ENCODE measurements at places on chromosomes 4 and X. TPM values are rescaled to one million over a fixed set of nuclear protein-coding genes. Genes with fewer than 3 reads are reported as not detected.

RBPJ gene
- 96.6 TPM for total RNA-seq

FREM3 gene
- not detected for total RNA-seq

RIBC1 gene
- 0.39 TPM for total RNA-seq

TMPRSS11B gene
- total RNA-seq: not detected

DACH2 gene
- total RNA-seq: not detected

SPANXA2 gene
- total RNA-seq: 0.68 TPM

DUSP21 gene
- not detected for total RNA-seq

VCX gene
- total RNA-seq: not detected

XAGE1A gene
- not detected for total RNA-seq

ELK1 gene
- total RNA-seq: 29.8 TPM

FGF5 gene
- total RNA-seq: 2.5 TPM

CENPVL1 gene
- total RNA-seq: not detected

ADAM29 gene
- not detected for total RNA-seq

TEX11 gene
- 41.4 TPM for total RNA-seq

JADE3 gene
- total RNA-seq: 5.0 TPM

KLHL34 gene
- not detected for total RNA-seq

SPIN2A gene
- total RNA-seq: not detected

HELT gene
- total RNA-seq: not detected

HMX1 gene
- total RNA-seq: not detected

GAR1 gene
- total RNA-seq: 18.7 TPM

TMEM150C gene
- 0.06 TPM for total RNA-seq

SSX4 gene
- total RNA-seq: not detected

NCAPG gene
- 54.1 TPM for total RNA-seq

IL2 gene
- total RNA-seq: not detected

PDZD11 gene
- 85.6 TPM for total RNA-seq

EFHC2 gene
- total RNA-seq: not detected

GAGE2A gene
- total RNA-seq: not detected

PLAC1 gene
- total RNA-seq: not detected

IGSF1 gene
- total RNA-seq: not detected

RNF175 gene
- not detected for total RNA-seq

GAGE12F gene
- not detected for total RNA-seq

PRIMPOL gene
- total RNA-seq: 27.4 TPM

RHOXF1 gene
- not detected for total RNA-seq

RELL1 gene
- 55.7 TPM for total RNA-seq

DDX60 gene
- 13.5 TPM for total RNA-seq

GLRA3 gene
- total RNA-seq: not detected

PPEF2 gene
- not detected for total RNA-seq

TMPRSS11F gene
- not detected for total RNA-seq

FAM241A gene
- 2.1 TPM for total RNA-seq

CCDC149 gene
- 4.3 TPM for total RNA-seq

CPE gene
- total RNA-seq: 15.2 TPM

RASSF6 gene
- total RNA-seq: not detected

BGN gene
- 0.08 TPM for total RNA-seq

DOCK11 gene
- 9.5 TPM for total RNA-seq

PDE6B gene
- total RNA-seq: not detected

TLR10 gene
- total RNA-seq: not detected

RWDD4 gene
- total RNA-seq: 30.5 TPM

UGT8 gene
- not detected for total RNA-seq

CCDC120 gene
- 0.58 TPM for total RNA-seq

CXCL5 gene
- not detected for total RNA-seq

Measured in SJSA1 (cell line).